Germinal center (tissue), 1 donor: ENCODE measurements at places on chromosomes 13 and 19.

DNA sequence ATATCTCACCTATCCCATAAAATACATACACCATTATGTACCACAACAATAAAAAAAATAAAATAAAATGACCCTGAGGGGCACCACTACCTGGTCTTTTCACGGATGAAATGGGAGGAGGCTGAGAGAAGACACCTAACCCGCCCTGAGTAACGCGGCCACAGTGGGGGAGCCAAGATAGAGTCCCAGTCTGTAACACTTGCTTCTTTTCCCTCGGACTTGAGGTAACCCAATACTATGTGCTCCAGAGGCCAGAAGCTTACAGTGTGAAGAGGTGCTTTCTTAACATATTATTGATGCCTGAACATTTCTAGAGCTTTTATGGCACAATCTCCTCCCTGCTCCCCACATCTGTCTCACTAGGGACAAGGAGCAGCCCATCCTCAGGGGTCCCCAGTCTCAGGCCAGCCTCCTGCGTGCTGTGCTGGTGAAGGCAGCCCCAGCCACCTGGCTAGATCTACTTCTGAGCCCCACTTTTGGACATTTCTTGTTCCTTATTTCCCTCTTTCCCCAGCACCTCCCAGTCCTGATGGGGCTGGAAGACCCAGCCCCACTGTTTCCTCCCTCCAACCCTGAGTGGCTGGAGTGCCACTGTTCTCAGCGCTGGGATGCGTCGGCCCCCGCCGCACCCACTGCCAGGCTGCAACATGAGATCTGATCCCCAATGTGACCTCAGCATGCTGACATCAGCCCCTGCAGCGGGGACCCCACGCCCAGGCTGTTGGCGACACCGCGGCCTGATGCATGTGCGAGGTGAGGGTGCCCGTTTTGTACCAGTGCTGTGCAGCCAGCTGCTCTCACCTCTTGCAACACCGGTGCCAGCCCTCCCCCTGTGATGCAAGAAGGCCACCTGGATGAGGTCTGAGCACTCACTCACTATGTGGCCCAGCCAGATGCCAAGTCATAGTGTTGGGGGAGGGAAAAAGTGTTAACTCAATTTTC is 143.3 kb downstream of the DCLK1 start:
- DNase-seq: no peak

DNA sequence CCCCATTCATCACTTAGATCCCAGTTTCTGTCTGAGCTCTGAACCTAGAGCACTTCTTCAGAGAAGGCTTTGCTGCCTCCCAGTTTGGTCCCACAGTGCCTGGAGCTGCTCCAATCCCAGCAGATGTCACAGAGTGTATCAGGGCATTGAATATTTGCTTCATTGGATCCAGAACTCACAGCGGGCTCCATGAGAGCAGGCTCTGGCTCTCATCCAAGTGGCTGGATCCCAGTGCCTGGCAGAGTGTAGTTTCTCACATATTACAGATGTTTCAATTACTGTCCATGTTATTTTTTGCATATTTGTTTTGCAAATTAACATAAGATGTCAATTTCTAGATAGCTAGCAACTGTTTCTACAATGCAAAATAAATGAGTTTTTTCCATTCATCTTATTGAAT is 50.6 kb downstream of the MYO16 start:
- no peak for DNase-seq

DNA sequence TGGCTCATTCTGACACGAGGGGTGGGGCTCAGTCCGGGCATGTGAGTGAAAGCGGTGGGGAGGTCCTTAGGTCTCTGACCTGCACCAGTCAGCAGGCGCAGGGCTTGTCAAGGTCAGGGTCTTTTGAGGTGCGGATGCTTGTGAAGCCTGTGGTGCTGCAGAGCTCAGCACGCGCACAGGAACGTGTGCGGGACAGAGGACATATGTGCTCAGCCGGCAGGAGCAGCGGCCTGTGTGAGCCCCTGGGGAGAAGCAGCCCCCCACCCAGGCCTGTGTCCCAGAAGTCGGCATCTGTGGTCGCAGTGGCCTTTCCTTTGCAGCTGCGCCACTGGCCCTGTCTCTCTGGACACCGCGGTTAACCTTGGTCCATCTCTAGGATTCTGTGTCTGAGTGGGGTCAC is 30.9 kb downstream of the ATP4B start:
- no peak for DNase-seq

GRCh38 chr19:30214651-30215051 is 157.5 kb upstream of the ZNF536 start:
- DNase-seq: no peak

- no peak for DNase-seq
Observed at GRCh38 chr13:83215627-83216026, 666.6 kb downstream of the SLITRK1 start.

DNA sequence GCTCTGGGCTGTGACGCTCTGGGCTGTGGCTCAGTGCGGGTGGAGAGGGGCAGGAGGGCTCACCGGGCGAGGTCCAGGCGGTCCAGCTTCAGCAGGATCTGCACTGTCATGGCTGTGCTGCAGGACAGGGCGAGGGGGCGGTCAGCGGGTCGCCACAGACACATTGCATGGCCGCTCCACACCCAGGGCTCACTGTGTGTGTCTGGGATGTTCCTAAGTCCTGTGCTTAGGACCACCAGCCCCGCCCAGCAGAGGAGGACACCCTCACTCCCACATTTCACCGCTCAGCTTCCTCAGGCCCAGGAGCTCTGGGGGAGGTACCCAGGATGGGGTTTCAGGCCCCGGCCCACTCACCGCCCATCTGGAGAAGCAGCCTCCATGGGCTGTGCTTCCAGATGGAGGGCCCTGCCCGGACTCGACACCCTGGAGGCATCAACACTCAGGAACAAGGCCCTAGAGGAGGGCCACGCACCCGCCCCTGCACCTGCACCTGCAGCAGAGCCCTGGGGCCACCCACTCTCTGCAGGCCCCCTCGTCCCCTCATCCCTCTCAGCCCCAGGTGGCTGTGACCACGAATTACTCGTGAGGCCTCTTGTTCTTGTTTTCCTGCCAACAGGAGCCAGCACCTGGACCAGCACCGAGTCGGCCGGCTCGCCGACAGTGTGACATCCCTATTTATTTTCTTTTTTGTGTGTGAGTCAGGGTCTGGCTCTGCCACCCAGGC is 9.7 kb upstream of the CERS1 start:
- no peak for DNase-seq
